HT1080 (cell line): ENCODE measurements at places on chromosomes 2 and 18.

DNA sequence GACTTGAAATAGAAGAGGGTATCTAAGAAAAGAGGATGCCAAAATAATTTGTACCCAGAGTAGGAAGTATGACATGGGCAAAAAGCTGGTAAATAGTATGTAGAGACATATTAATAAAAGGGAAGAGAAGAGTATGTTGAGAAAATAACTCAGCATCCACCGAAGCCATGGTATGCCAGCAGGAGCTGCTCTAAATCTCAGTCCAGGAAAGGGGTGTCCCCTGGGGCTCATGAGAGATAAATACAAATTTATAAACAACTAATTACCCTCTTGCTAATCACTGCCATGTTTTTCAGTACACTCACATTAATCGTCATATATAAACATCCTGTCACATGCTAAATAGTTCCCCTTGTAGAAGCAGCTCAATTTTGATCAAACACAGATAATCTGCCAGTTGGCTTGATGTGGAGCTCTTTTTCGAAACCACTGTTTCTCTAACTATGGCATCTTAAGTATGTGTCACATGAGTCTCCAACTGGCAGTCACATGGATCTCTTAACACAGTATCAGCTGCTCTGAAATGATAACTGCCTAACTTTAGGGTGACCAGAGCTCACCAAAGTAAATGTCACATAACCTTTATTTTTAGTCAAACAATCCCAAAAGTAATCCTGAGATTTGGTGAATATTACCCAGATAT lies 31.9 kb downstream of the EXOC6B start:
- no peak for DNase-seq

- peak; percentile 27 for DNase-seq
These were observed 594.8 kb upstream of the ZEB2 start for GRCh38 chr2:145114726-145115125.

- DNase-seq: no peak
These were observed 39.4 kb downstream of the LIPG start for GRCh38 chr18:49601211-49601610.

- no peak for DNase-seq
These were observed 330.2 kb upstream of the NRP2 start for GRCh38 chr2:205352094-205352493.

DNA sequence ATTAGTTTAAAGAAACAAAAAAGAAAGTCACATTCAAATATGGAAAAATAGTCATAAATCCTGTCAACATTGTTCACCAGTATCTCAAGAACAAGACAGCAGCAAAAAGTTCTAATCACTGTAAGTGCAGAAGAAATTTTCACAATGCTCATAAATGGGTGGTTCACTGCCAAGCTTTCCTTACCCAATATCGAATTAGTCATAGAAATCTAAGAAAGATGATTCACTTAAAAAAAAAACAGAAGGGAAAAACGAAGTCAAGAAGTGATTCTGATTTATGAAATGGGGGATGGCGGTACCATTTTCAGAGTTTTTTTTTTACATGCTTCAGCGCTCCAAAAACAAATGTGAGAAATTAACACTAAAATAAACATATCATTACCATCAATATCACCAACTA lies 156.7 kb downstream of the EXOC6B start:
- DNase-seq: peak; percentile 76

- DNase-seq: peak; percentile 37
These were observed 447 bp downstream of the RETSAT start for GRCh38 chr2:85353876-85354285.

DNA sequence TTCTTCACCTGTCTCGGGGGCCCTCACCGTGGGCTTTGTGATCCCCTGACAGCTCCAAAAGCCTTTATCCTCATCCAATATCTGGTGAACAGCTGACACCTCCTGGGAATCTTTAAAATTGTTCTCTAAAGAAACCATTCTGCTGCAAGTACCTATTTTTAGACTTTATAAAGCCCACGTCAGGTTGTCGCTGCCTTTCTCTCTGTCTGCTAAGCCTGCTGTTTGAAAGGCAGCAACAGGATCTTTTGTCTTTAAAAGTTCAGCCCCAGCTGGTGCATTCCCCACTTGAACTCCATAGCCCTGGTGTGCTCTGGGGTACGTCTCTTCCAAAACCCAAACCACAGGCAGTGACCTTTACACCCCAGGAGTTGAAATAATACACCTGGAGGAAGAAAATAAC lies 145.0 kb downstream of the NEDD4L start:
- DNase-seq: no peak

DNA sequence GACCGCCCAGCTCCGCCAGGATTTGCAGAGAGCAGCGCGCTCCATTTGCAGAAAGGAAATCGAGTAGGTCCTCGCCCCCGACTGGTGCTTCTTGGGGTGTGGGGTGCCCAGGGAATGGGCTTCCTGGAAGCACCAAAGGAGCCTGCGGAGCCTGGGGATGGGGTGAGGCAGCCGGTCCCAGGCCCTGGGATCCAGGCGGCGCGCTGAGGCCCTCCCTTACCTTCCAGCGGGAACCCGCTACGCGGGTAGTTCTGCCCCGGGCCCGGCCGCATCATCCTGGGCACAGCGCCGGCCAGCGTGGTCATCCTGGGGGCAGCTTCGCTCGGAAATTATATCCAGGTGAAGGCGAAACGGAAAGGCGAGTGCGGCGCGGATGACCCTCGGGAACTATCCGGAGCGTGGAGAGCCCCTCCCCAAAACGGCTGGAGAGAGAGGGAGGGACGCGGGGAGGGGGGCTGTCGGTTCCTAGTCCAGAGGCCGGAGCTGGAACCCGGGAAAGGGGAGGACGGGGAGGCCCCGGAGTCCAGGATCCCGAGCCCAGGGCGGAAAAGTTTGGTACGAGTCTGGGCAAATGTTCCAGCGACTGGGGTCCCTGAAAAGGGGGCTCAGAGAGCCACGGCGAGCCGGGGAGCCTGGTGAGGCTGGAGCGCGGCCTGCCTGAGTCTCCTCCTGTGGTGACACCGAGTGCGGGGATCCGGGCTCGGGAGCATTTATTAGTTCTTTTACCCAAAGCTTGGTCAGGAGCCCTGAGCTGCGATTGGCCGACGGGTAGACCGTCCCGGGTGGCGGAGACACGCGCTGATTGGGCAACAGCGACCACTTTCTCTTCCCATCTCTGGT lies at the start of gene PAX3:
Gene PAX3, minus strand, starts transcription at position 688 of the 840 bp plus-strand sequence. Its CDS starts 383 bp downstream, at position 305.
- DNase-seq: no peak

DNA sequence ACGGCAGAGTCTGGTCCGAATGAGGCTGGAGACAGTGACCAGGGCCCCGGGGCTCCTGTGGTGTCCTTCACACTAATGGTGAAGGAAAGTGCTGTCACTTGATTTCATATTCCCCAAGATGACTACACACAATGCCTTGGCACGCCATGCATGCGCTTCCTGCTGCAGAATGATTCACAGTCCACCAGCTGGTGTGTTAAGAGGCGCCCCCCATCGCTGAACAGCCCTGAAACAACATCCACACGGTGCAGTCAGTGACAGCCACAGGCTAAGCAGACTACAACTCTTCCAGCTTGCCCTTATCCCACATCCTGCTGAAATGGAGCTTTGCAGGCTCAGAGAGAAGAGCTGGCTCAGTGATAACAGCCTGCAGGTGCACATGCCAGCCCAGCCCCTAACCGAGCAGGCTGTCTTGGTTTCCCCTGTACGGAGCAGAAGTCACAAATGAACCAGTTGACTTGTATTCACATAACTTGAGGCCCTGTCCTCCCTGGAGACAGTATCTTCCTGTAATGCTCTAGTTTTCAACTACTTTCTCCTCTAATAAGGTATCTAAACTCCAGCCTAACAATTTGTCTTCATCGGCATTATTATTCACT lies 24.3 kb upstream of the CDH20 start:
- peak; percentile 79 for DNase-seq

GRCh38 chr2:76197842-76198448 lies 487.2 kb upstream of the GCFC2 start:
- peak; percentile 47 for DNase-seq
